ENCODE measurements at places on chromosomes 11 and 22. TPM values are rescaled to one million over a fixed set of nuclear protein-coding genes. Genes with fewer than 3 reads are reported as not detected.

Gene SHANK2
- total RNA-seq: 0.71 TPM

Gene MS4A10
- total RNA-seq: not detected

Gene TRIM49
- not detected for total RNA-seq

Gene RIC3
- not detected for total RNA-seq

Gene OR51B5
- total RNA-seq: not detected

Gene TRPT1
- 59.6 TPM for total RNA-seq

Gene IZUMO1R
- total RNA-seq: not detected

GRCh38 chr11:19430754-19431398 is 190.1 kb upstream of the E2F8 start:
- no peaks in the 10 kb centered on the region for H3K4me1 ChIP-seq
- no peak overlapping the region for H3K4me3 ChIP-seq
- DNase-seq: no peak
- no peaks in the 10 kb centered on the region for H3K27me3 ChIP-seq
- H3K27ac ChIP-seq: no peak overlapping the region

GRCh38 chr22:17965538-17966402 is 58.6 kb downstream of the MICAL3 start:
- H3K27me3 ChIP-seq: no peaks in the 10 kb centered on the region
- H3K36me3 ChIP-seq: peaks cover 4% of the 10 kb centered on the region
- peaks cover 10% of the 10 kb centered on the region for H3K4me1 ChIP-seq
- no peak overlapping the region for H3K4me3 ChIP-seq

GRCh38 chr11:22343371-22344032 is 5.3 kb downstream of the SLC17A6 start:
- no peaks in the 10 kb centered on the region for H3K36me3 ChIP-seq
- H3K27ac ChIP-seq: no peak overlapping the region
- H3K4me3 ChIP-seq: no peak overlapping the region
- peaks cover 44% of the 10 kb centered on the region for H3K27me3 ChIP-seq
- no peak for DNase-seq

GRCh38 chr11:46637546-46637945 is 20.2 kb downstream of the ATG13 start:
- no peak for DNase-seq
- H3K27ac ChIP-seq: no peak overlapping the region
- H3K4me1 ChIP-seq: peaks cover 3% of the 10 kb centered on the region
- no peaks in the 10 kb centered on the region for H3K27me3 ChIP-seq
- H3K4me3 ChIP-seq: no peak overlapping the region
- peaks cover 15% of the 10 kb centered on the region for H3K36me3 ChIP-seq

GRCh38 chr11:94424011-94424410 is 22.8 kb upstream of the GPR83 start:
- no peaks in the 10 kb centered on the region for H3K27me3 ChIP-seq
- no peaks in the 10 kb centered on the region for H3K4me1 ChIP-seq
- no peak overlapping the region for H3K27ac ChIP-seq
- H3K36me3 ChIP-seq: no peaks in the 10 kb centered on the region
- H3K4me3 ChIP-seq: no peak overlapping the region

DNA sequence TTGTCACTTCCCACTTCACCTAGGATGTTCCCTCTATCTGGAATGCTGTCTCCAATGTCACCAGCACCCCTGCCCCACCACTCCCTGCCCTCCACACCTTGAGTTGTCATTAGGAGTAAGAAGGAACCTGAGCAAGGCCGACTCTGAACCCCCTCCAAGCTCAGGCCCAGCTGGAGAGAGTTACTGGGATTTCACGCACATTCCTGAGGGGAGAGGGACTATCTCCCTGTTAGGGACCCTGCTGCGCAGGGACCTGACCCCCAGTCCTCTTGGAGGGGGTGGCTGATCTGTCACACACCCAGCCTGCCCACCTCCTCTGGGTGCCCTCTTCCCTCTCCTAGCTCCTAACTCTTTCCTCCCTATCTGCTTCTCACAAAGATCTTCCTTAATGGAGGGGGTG is 81.7 kb downstream of the NECTIN1 start:
- H3K4me1 ChIP-seq: no peaks in the 10 kb centered on the region
- H3K36me3 ChIP-seq: no peaks in the 10 kb centered on the region
- DNase-seq: no peak

GRCh38 chr11:76419896-76420295 is 24.9 kb upstream of the EMSY start:
- no peaks in the 10 kb centered on the region for H3K36me3 ChIP-seq
- H3K4me3 ChIP-seq: no peak overlapping the region
- no peaks in the 10 kb centered on the region for H3K27me3 ChIP-seq

- H3K4me3 ChIP-seq: peak overlapping the region; percentile 68
- no peaks in the 10 kb centered on the region for H3K27me3 ChIP-seq
- no peak overlapping the region for H3K27ac ChIP-seq
- peaks cover 11% of the 10 kb centered on the region for H3K4me1 ChIP-seq
- peaks cover 33% of the 10 kb centered on the region for H3K36me3 ChIP-seq
These were observed 1.7 kb downstream of the E2F8 start for GRCh38 chr11:19239039-19239438.

DNA sequence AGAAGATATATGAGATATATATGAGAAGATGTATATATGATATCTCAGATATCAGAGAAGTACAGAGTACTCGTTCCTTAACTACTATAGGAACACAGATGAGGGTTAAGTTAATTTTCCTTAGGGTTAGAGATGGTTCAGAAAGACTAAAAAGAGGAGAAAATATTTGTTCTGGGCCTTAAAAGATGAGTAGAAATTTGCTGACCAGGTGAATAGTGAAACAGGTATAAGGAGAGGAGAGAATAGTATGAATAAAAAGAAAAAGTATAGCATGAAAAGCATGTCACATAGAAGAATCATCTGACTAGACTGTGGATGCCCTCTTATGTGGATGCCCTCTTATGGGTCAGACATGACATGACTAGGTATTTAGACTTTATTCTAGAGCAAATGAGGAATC is 6.3 kb upstream of the RAB39A start:
- DNase-seq: no peak
- no peaks in the 10 kb centered on the region for H3K4me1 ChIP-seq
- no peaks in the 10 kb centered on the region for H3K36me3 ChIP-seq
- H3K4me3 ChIP-seq: no peak overlapping the region
- no peak overlapping the region for H3K27ac ChIP-seq
- H3K27me3 ChIP-seq: peaks cover 13% of the 10 kb centered on the region

- no peak overlapping the region for H3K27ac ChIP-seq
- DNase-seq: no peak
- H3K27me3 ChIP-seq: peaks cover 15% of the 10 kb centered on the region
- no peaks in the 10 kb centered on the region for H3K4me1 ChIP-seq
These were observed 109.7 kb downstream of the DCDC1 start for GRCh38 chr11:31259797-31260196.
